AG10803 (cell line): ENCODE measurements at places on chromosomes 6 and 20.

GRCh38 chr20:57953638-57954037 is 243.8 kb upstream of the PMEPA1 start:
- DNase-seq: no peak

GRCh38 chr6:92934625-92935024 is 484.7 kb downstream of the EPHA7 start:
- no peak for DNase-seq

- peak; percentile 64 for DNase-seq
Observed at GRCh38 chr20:50920997-50921396, 10.2 kb downstream of the ADNP start.

- no peak for DNase-seq
Observed at GRCh38 chr6:100809346-100809745, 71.8 kb downstream of the ASCC3 start.

DNA sequence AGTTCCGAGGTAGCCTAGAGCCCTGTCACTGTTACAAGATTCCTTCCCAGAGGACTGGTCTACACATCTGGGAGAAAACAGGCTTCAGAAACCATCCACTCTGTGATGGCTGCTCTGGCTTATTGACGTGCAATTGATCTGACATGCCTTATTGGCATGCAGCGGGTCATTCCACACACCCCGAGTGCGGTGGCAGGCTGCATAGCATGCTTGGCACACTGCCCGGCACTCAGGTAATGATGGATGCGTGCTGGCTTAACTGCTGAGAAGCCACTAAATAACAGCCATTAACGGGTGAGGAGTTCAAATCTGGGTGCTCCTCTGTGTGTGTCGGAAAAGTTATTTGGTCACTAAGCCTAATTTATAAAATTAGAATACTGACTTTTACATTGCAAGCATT is 67.9 kb upstream of the CDH4 start:
- peak; percentile 20 for DNase-seq

DNA sequence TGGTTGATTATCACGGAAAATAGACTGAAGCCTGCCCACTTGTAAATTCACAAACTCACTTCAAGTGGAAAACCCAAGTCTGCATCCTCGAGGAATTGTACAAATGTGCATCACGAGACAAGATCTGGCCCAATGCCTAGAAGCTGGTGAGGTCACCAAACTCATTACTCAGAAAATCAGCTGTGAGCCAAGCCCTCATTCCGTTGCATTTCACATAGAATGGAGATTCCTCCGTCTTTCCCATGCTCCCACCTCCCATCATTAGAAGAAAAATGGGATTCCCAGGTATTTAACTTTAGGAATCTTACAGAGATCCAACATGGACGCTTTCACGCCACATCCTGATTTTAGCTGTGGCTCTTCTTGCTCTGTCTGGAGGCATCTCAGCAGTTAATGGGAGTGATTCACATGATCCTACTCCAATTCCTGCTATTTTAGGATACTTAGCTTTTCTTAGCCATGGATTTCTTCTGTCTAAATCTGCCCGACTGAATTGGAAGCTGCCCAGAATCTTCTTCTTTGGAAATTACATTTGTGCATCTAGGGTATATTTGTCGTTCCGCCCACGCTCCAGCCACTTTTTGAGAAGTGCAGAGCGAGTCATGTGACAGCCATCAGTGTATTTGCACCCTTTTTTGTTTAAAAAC is 68.7 kb upstream of the STMND1 start:
- peak; percentile 92 for DNase-seq

GRCh38 chr6:132364306-132365074 is 36.8 kb downstream of the MOXD1 start:
- DNase-seq: no peak

- no peak for DNase-seq
Observed at GRCh38 chr6:105210932-105211531, 31.2 kb upstream of the POPDC3 start.

- no peak for DNase-seq
Observed at GRCh38 chr6:5135788-5136376, 50.7 kb downstream of the PPP1R3G start.

GRCh38 chr6:14189074-14189473 is 71.5 kb downstream of the CD83 start:
- DNase-seq: no peak

GRCh38 chr20:36572701-36573102 is 695 bp upstream of the TGIF2 start:
- peak; percentile 20 for DNase-seq

- no peak for DNase-seq
Observed at GRCh38 chr20:61562897-61563504, 310.9 kb downstream of the CDH4 start.

DNA sequence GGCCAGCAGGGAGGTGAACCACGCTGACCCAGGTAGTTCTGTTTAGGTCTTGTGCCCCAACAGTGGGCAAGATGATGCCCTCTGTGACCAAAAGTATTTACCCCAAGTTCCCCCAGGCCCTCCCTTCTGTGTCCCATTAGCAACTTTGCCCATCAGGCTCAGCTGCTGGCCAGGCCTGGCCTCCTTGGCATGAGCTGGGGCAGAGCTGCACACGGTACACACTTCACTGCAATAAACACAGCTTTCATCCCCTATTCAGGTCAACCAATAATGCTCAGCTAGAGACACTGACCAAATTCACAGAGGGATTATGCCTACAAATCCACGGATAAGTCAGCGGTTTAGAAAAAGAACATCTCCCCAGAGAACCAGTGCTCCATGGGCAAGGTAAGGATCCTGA is 103.7 kb downstream of the SLC23A2 start:
- no peak for DNase-seq

- no peak for DNase-seq
Observed at GRCh38 chr6:160000280-160000704, 31.4 kb downstream of the IGF2R start.

GRCh38 chr20:50460115-50460607 is 50.0 kb upstream of the PTPN1 start:
- no peak for DNase-seq

GRCh38 chr6:63263444-63263843 is 52.2 kb downstream of the FKBP1C start:
- no peak for DNase-seq

- no peak for DNase-seq
Observed at GRCh38 chr20:19893356-19893755, 123.8 kb upstream of the NAA20 start.

DNA sequence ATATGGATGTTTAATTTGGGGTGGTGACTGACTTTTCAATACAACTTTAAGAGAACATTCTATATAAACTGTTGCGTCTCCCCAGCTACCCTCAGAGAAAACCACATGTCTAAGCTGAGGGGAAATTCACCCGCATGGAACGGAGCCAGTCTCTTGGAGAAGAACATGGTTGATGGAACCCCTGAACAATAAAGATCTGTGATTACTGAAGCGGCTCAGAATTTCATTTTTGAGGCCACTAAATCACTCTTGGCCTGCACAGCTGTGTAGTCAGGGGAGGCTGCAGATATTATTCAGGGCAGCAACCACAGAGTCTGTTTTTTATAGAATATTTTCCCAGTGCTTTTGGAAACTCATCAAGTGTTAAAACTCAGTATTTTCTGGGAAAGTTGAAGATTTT is 73.8 kb downstream of the EYA4 start:
- DNase-seq: no peak

DNA sequence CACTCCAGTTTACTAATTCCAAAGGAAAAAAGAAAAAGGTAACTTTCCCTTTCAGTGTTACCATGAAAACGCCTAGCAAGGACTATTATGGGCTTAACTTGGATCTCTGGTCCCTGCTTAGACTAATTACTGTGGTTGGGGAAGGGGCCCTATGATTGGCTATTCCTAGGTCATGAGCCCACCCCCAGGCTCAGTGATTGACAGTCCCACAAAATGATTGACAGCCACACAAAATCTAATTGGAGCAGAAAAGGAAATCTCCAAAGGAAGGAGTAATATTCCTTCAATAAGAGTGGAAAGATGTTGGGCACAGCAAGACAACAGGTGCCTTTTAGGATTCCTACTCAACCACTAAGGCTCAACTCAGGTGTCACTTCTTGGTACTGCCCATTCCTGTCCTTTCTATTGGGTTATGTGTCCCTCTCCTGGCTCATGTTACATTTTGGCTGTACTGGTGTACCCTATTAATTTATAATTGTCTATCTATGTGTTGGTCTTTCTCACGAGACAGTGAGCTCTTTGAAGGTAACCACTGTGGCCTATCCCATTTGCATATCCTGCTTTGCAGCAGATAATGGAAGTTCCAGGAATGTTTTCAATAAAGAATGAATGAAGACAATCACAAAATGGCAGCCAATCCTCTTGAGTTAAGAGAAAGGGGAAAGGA is 5.5 kb upstream of the UTRN start:
- DNase-seq: no peak

GRCh38 chr6:47161176-47161687 is 119.1 kb upstream of the ADGRF1 start:
- DNase-seq: peak; percentile 72

DNA sequence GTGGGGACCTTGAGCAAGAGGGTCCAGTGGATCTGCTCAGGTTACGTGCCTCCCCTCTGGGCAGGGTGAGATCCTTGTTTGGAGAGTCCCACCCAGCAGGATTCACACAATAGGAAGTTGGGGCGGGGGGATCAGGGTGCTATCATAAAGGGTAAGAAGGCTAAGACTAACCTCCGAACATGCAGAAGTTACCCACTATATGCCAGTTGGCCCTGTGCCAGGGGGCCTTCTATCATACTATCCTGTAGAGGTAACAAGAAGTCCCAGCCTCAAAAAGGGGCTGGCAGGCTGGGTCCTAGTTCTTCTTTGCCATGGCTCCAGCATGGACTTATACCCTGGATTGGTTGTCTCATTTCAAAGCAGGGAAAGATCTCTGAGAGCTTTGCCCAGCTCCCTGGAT is 94.1 kb downstream of the CDH26 start:
- DNase-seq: no peak

- no peak for DNase-seq
Observed at GRCh38 chr20:1953621-1954020, 40.2 kb downstream of the PDYN start.

DNA sequence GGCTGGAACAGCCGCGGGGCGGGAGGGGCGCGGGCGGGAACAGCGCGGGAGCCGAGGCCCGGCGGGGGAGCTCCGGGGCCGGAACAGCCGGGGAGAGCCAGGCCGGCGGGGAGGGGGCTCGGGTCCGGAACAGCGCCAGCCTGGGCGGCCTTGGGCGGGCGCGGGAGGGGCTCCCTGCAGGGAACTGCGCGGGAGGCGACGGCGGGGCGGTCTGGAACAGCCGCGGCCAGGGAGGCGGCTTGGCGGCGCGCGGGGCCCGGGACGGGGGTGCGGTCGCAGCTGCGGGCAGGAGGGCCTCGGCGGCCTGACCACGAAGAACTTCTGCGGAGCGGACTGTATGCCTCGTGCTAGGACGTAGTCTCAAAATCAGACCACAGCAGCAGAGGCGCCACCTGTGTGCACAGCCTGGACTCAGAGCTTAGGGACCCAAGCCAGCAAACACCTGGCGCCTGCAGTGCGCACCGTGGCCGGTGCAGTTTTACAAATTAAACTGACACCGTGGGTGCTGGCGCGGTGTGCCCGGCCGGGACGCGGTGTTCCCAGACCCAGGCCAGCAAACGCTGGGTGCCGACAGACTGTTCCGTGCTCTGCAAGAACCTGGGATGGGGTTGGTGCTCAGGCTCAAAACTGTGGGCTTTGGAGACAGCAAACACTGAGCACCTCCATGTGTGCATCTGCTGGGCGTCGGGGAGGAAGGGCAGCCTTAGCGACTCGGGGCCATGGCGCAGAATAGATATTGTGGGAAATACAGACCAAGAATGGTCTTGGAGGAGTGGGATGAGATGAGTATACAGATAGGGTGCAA is 572 bp downstream of the ZNF341 start:
- DNase-seq: peak; percentile 85

- DNase-seq: peak; percentile 72
Observed at GRCh38 chr20:25178563-25179438, 16.7 kb upstream of the ENTPD6 start.

DNA sequence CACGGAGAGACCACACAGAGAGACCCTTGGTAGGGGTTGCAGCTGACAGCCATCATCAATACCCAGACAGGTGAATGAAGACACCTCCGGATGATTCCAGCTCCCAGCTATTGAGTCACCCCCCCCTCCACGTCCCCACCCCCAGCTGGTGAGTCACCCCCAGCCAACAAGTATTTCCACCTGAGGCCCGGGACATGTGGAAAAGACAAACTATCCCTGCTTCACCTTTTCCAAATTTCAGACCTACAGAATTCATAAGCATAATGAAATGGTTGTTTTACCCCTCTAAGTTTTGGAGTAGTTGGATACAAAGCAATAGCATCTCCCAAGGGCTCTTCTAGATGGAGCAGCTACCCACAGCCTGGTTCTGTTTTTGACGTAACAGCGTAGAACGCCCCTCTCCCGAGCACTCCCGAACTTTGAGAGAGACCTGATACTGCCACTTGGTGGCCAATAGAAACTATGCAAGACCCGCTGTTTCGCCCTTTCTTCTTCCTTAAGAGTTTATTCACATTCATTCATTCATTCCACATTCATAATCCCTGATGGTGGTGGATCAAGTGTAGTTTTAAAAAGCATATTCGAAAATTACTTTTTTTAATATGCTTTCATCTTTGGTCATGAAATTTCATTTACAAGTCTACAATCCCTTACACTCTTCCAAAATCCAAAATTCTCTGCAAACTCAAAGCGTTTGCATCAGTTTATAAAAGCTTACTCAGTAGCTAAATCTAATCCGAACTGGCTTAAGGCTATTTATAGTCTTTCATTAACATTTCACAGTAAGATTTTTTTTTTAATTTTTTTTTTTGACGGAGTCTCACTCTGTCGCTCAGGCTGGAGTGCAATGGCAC is 15.1 kb upstream of the PPP1R16B start:
- peak; percentile 15 for DNase-seq

- DNase-seq: no peak
Observed at GRCh38 chr6:160101277-160102205, 20.1 kb upstream of the SLC22A1 start.

GRCh38 chr6:34852406-34853085 is 35.3 kb downstream of the TAF11 start:
- peak; percentile 31 for DNase-seq

- no peak for DNase-seq
Observed at GRCh38 chr6:162371121-162371520, 356.4 kb downstream of the PRKN start.

- DNase-seq: no peak
Observed at GRCh38 chr6:34205466-34205865, 31.2 kb upstream of the HMGA1 start.

GRCh38 chr20:49620364-49621240 is 52.7 kb upstream of the PTGIS start:
- no peak for DNase-seq

DNA sequence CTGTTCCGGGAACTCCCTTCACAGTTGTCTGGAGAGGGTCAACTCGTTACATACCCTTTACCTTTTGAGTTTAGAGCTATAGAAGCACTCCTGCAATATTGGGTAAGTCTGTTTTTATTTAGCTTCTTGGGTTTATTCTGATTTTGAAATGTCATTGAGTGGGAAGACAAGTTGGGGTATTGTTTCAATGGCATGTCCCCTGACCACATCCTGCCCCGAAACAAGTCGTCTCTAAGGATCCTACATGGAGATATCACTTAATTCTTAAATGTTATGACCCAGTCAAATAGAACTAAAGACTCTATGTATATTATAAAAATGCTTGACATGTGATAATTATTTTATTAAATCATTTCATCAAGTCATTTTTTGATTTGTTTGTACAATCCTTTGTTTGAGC is 9.6 kb downstream of the MRS2 start:
- no peak for DNase-seq
